ENCODE measurements at places on chromosomes 2 and 18.

DNA sequence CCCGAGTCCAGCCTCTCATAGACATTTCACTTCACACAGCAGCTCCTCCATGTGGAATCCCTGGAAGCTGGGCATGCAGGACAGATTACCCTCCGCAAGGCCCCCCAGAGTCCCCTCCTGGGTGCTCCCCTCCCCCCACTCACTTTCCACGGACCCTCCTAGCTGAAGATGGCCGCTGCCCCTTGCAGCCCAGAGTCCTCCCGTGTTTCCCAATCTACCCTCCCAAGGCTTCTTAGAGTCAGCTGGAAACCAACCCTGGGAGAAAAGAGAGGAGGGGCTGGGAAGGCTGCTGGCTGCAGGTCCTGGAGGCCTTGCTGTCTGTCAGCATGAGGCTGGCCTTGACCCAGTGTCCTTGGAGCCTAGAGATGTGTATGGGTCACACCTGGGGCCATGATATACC, 49.0 kb upstream of the HAAO start:
- no peak for DNase-seq

DNA sequence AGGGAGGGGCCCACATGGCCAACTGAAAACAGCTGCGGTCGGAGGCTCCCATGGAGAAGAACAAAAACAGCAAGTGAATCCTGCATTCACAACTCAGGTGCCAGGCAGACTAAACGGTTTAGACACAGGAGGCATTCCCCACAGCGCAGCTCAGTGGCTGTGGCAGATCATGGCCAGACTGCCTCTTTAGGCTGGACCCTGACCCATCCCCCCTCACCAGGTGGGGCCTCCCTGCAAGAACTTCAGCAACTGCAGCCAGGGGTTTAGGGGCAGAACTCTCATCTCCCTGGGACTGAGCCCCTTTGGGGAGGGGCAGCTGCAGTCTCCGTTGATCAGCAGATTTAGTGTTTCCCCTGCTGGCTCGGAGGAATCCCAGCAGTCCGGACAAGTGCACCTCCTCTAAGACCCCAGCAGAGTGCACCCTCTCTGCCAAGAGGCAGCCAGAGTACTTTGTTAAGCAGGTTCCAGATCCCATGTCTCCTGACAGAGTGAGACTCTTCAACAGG, 346.7 kb downstream of the SS18 start:
- no peak for DNase-seq

- no peak for DNase-seq
Measured at GRCh38 chr2:152241948-152242729, 66.6 kb upstream of the STAM2 start.

DNA sequence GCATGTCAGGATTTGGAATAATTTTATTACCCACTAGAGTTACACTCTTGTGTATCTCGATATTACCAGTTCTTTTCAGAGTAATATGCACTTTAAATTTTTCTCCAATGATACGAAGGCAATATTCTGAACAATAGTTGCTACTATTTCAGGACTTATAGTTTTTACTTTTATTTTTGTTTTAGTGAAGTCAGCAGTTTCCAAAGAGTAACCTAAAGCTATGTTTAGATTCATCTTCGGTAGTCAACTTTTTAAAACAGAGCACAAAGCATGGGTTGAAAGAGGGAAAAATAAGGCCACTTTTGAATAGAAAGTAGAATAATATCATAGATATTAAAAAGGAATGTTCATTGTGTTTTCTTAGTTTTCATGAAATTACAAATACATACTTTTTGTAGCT, 532.7 kb downstream of the CPS1 start:
- no peak for DNase-seq

DNA sequence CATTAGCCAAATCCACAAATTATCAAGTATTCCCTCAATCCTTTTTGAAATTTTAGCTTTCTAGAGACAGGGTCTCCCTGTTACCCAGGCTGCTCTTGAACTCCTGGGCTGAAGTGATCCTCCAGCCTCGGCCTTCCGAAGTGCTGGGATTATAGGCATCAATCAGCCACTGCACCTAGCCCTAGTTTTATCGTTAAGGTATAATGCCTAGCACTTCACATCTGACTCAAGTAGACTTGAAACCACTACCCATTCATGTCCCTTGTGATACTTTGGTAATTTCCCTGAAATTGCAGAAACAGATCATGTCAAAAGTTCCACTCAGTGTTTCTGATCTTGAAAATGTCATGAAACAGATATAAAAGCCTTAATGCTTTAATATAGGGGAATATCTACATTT, 26.3 kb downstream of the MEX3C start:
- no peak for DNase-seq

- DNase-seq, result no peak
Measured at GRCh38 chr18:3664563-3665178, 214.7 kb downstream of the TGIF1 start.

- no peak for DNase-seq
Measured at GRCh38 chr2:165701147-165701546, 92.9 kb downstream of the GALNT3 start.
